ENCODE measurements at places on chromosomes 7 and 10.

GRCh38 chr10:50417886-50418830 is 166.8 kb upstream of the ASAH2 start:
- peak; percentile 60 for DNase-seq

DNA sequence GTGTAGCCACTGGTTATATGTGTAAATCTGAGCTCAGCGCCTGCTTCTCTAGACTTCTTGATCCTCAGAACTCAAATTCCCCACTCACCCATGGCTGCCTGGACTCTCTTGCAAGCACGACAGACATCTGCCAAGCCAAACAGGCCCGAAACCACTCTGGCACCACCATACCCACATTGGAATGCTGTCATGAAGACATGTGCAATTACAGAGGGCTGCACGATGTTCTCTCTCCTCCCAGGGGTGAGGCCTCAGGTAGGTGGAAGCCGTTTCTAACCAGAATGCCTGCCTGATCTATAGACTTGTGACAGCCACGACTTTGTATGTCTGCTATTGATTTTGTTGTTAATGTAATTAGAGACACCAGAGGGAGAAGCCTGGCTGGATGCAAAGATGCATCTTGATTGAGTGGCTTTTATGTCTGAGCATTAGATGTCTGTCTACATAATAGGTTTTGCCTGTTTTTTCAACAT is 4.0 kb downstream of the BAMBI start:
- DNase-seq: no peak

- DNase-seq: no peak
Measured at GRCh38 chr7:133009426-133010252, 72.3 kb downstream of the CHCHD3 start.

DNA sequence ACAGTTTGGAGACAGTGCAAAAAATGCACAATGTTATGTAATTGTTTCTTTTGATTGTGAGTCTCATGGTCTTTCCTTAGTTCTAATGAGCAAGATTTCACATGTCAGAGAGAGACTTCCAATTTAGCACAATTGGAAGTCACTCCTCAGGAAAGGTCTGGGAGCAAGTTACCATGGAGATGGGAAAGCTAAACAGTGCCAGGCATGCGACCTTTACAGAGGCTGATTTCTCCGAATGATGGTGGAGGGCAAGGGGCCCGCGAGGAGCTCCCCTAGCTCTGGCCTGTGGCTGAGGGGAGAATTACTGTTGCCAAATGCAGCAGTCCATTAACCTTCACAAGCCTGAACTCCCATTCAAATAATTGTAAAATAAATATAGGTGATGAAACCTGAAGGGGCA is 59.3 kb downstream of the CDCA7L start:
- no peak for DNase-seq

DNA sequence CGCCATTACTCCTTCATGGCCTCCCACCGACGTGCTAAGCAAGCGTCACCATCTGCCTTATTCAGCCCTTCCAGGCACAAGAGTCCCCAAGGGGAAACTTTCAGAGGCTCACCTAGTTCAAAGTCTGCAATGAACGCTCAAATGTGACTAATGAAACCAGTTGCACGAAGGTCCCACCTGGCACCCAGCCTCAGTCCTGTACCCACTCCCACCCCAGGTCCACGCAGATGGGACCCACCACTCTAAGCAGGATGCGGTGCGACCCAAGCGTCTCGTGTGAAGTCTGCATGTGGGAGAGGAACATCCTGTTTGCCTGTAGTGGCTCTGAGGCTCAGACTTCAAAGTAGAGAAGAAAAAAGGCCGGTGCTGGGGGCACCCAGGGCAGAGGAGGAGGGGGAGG is 40.3 kb downstream of the RGS10 start:
- DNase-seq: peak; percentile 85

- no peak for DNase-seq
Measured at GRCh38 chr7:1323178-1324027, 90.7 kb downstream of the UNCX start.

- no peak for DNase-seq
Measured at GRCh38 chr7:151936207-151936606, 20.0 kb upstream of the GALNTL5 start.

- no peak for DNase-seq
Measured at GRCh38 chr10:18140957-18141845, 977 bp downstream of the CACNB2 start.

- no peak for DNase-seq
Measured at GRCh38 chr7:158247758-158248487, 339.7 kb downstream of the PTPRN2 start.

GRCh38 chr10:101565936-101566332 is 22.1 kb downstream of the POLL start:
- DNase-seq: no peak

- no peak for DNase-seq
Measured at GRCh38 chr10:810351-810846, 120.9 kb upstream of the DIP2C start.

- DNase-seq: peak; percentile 84
Measured at GRCh38 chr10:17742918-17743317, 9.1 kb upstream of the TMEM236 start.

DNA sequence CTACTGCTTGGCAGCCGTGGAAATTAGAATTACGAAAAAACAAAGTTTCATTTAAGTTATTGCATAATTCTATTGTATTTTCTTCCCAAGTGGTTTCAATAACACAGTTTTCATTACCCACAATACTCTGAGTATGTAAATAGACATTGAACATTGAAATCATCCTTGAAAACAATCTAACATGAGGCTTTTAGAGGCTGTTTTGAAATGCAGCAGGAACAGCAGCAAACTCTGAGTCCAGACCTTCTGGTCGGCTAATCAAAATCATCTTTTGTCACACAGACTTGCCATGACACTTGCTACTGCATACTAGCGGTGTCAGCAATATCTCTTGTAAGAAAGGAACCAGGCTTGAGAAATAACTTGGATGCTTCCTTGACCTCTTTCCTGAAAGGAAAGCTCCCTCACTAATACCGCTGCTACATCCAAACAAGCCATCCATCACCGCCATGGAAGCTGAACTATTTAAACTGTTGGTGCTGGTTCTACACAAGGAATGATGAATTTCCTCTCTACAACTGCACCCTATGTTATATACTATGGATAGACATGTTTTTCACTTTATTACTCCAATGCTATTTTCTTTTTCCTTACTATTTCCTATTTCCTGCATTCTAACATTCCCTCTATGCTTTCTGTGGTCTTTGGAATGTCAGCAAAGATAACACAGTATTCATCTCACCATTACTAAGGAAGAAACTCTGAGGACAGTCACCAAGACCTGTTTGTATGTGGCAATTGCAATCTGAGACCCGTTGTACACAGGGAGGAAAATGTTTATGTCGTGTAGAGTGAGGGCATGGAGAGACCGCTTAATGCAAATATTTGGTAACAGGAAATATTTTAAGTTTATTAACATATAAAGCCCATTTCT is 130.8 kb downstream of the ITGA8 start:
- no peak for DNase-seq

GRCh38 chr7:45919231-45919784 is 1.8 kb downstream of the IGFBP3 start:
- no peak for DNase-seq

- no peak for DNase-seq
Measured at GRCh38 chr7:6589151-6589828, 531 bp upstream of the INTS15 start.

- no peak for DNase-seq
Measured at GRCh38 chr10:64023926-64024470, 502.8 kb downstream of the REEP3 start.

GRCh38 chr7:139046143-139046542 is 10.3 kb upstream of the ZC3HAV1L start:
- DNase-seq: no peak

DNA sequence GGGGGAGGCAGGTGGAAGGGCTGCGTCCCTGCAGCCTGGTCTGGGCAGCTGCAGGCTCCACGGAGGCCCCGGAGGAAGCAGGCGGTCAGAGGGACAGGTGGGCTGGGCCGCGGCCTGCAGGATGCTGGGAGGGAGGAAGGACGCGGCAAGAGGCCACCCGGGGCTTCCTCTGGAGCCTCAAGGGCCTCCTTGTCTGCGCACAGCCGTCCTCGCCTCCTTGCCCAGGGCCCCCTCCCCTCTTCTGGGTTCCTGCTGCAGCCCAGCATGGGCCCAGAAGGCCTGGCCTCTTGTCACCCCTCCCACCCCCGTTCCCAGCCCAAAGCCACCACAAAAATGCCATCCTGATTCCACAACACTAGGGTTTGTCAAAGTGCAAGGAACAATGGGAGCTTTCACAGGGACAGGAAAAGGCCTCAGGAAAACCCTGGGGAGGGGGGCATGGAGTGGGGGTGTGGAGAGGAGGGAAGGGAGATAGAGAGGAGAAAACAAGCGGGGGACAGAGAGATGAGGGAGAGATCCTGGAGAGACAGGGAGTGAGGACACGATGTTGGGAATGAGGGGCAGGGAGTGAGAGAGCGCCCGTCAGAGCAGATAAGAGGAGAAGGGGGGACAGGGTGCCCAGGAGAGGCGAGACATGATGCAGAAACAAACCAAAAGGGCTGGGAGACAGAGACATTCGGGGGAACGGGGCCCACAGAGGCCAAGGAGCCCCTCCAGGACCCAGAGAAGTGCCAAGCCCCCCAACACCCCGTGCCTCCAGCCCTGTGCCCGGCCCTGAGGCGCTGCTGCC is 41.8 kb downstream of the ZCCHC24 start:
- no peak for DNase-seq

DNA sequence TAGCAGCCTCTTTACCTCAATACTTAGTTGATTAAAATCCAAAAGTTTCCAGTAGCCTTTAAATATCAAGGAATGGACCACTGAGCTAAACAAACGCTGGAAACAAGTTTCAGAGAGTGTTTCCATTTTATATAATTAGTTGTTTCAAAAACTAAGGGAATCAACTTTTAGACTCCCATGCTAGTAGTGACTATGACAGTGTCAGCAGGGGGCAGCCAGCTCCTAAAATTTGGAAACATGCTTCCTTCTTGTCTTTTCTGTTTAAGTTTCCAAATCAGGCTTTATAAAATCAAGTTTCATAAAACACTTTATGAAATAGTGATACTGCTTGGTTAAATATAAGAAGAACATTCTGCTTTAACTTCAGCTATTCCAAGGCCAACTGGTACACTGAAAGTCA is 138.2 kb upstream of the TMEM229A start:
- DNase-seq: no peak

GRCh38 chr7:34165927-34166550 is 260.7 kb downstream of the BMPER start:
- no peak for DNase-seq

DNA sequence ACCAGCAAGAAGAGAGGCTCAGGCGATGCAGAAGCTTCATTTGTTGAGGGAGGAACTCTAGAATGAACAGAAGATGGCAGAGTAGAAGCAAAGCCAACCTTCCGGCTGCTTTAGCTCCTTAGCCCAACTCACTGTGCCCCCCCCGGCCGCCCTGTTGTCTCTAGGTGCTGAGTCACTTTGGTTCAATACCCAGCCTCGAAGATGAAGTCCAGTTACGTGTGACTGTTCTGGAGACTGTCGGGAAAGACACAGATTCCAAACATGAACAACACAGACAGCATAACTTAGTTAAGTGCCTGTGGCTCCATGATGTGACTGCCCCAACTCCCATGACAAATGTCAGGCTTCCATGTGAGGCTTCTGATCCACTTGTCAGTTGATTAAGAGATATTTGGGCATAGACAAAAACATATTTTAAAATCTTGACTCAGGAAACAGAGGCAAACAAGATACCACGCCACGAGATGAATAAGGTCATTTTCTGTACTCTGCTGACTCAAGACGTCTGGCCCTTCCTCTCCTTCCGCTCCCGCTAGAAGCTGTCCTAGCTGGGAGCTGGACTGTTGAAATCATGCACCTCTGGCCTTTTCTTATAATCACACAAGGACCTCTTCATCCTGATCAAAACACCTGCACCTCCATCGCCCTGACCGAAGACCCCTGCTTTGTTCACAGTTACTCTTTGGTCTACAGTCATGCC is 199.3 kb downstream of the FRMD4A start:
- no peak for DNase-seq

GRCh38 chr7:116393654-116394053 is 105.9 kb upstream of the CAV2 start:
- no peak for DNase-seq

DNA sequence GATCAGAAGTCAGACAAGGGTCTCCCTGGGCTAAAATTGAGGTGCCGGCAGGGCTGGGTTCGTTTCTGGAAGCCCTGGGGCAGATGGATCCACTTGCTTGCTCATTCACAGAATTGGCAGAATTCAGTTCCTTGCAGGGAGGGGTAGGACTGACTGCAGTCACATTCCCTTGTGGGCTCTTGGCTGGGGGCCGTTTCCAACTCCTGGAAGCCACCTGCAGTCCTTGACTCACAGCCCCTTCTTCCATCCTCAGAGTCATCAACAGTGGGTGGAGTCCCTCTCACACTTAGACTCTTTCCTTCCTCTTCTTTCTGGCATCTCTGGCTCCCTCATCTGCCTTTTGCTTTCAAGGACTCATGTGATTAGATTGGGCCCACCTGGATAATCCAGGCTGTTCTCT is 54.6 kb upstream of the NANOS1 start:
- DNase-seq: no peak

DNA sequence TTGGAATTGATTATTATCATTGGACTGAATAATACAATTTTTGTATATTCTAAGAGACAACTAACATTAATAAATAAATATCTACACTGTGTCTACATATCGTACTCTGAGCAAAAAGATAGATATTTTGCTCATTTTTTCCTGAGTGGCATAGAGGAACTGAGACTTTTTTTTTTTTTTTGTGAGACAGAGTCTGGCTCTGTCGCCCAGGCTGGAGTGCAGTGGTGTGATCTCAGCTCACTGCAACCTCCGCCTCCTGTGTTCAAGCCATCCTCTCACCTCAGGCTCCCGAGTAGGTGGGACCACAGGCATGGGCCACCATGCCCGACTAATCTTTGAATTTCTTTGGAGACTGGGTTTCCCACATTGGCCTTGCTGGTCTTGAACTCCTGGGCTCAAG is 14.0 kb downstream of the KMT2E start:
- DNase-seq: no peak

DNA sequence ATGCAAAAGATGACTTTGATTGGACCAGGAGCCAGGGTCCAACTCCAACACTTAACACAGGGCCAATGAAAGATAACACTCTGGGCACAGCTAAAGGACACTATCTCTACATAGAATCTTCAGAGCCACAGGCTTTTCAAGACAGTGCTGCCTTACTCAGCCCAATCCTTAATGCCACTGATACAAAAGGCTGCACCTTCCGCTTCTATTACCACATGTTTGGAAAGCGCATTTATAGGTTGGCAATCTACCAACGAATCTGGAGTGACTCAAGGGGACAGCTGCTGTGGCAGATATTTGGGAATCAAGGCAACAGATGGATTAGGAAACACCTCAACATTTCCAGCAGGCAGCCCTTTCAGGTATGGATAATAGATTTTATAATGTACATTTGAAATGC is 160.7 kb downstream of the MALRD1 start:
- no peak for DNase-seq

DNA sequence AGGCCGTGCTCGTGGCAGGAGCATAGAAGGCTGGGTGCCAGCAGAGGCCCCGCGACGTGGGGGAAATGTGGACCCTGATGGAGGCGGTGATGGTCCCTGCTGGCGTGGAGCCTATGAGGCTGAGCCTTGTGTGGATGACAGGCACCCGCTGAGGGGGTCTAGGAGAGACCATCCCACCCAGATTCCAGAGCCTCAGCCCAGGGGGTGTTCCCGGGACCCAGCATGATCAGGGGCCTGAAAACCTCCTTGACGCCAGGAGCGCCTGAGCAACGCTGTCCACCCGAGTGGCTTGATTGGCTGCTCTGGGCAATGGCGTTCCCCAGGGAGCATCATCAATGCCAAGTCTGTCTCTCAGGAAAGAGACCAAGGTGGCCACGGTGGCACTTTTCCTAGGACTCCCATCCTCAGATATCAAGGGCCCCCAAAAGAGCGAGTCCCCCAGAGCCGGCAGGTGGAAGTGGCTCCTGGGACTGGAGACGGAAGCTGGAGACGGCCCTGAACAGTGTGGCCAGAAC is 61.1 kb downstream of the PWWP2B start:
- no peak for DNase-seq
